ENCODE measurements at places on chromosomes 3 and 15.
A peak's percentile ranks its signal among the peaks of the same experiment; 100 is the strongest.

DNA sequence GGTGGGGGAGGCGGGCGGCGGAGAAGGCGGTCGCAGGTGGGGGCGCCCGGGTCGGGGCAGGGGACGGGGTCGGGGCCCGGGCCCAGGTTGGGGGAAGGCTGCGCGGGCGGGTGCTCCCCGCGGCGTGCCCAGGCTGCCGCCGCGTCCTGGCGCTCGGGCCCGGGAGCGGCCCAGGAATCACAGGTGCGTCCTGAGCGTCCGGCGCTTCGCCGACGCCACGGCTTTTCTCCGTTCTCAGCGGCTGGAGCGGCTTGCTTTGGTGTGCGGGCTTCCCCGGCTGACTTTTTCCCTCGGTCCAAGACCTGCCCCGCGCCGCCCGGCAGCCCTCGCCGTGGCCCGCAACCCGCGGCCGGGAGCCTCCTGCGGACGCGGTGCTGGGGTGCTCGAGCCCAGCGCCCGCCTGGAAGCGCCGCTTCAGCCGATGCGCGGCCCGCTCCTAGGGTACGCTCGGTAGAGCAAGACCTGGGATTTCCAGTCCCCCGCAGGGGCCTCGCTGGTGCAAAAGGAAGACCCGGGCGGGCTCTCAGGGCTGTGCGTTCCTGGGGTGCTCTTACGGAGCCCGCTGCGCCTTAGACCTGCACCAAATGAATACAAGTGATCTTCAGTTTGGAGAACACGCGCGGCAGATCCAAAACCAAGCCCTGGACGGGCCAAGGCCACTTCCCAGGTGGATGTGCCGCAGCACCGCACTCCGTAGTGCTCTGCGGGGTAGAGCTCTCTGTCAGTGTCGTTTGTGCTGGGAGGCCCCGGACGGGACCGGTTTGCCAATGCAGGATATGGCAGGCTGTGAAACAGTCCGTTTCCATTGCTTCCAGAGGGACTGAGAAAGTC is 639 bp downstream of the NIPA1 start:
- DNase-seq, result no peak

DNA sequence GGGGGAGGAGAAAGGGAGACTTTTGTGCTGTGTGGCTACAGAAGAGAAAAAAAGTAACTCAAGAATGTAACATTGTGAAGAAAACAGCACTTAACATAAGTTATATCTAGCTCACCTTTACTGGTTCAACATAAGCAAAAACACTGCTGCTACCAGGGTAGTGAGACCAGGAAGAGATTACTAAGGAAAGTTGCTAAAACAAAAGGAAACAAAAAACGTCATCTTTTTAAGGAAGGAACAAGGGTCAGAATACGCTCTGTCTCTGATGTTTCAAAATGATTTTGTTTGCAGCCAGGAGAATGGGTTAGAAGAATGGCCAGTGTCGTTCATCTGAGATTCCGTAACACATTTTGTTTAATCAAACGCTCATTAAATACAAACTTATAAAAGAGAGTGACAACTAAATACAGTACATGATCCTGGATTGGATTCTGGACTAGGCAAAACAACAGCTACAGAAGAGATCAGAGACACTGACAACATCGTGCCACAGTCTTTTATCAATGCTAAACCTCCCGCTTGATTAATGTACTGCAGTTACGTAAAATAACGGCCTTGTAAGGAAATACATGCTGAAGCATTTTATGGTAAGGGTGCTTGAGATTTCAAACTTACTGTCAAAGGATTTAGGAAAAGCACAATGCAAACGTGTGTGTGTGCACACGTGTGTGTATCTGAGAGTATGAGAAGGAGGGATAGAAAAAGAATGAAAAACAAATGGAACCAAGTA is 67.7 kb downstream of the FOXP1 start:
- DNase-seq, result no peak

DNA sequence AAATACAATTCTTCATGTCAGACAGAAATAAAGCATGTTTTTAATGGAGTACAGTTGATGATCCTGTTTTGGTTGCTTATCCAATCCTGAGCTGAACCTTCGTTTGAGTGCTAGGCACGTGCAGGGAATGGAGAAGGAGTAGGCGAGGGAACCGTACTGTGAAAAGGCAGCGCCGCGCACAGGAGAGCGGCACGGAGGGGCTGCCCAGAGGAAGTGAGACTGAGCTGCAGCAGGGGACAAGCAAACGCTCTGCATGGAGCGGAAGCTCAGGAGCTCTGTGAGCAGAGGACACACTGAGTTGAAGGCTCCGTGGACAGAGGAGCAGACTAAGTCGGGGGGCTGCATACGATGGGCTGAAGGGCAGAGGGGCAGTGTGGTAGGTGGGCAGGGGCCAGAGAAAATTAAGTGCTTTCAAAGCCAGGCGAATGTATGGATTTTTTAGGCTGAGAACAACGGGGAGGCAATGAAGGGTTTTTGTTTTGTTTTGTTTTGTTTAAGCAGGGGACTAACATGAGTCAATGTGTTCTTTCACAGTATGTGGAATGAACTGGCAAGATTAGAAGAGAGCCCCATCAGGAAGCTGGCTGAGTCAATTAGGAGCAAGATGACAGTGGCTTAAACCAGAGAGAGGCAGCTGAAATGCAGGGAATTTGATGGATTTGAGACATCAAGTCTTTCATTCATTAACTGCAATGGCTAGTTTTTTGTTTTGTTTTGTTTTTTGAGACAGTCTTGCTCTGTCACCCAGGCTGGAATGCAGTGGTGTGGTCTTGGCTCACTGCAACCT is 23.8 kb upstream of the TM2D3 start:
- no peak for DNase-seq

DNA sequence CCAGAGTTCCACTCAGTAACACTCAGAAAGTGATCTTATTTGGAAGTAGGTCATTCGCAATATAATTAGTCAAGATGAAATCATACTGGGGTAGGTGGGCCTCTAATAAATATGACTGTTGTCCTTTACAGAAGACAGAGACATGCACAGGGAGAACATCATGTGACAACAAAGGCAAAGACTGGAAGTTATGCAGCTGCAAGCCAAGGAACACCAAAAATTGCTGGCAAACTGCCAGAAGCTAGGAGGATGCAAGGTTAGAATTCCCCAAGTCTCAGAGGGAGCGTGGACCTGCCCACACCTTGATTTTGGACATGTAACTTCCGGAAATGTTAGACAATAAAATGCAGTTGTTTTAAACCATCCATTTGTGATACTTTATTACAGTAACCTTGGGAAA is 471.5 kb upstream of the AGTR1 start:
- no peak for DNase-seq

DNA sequence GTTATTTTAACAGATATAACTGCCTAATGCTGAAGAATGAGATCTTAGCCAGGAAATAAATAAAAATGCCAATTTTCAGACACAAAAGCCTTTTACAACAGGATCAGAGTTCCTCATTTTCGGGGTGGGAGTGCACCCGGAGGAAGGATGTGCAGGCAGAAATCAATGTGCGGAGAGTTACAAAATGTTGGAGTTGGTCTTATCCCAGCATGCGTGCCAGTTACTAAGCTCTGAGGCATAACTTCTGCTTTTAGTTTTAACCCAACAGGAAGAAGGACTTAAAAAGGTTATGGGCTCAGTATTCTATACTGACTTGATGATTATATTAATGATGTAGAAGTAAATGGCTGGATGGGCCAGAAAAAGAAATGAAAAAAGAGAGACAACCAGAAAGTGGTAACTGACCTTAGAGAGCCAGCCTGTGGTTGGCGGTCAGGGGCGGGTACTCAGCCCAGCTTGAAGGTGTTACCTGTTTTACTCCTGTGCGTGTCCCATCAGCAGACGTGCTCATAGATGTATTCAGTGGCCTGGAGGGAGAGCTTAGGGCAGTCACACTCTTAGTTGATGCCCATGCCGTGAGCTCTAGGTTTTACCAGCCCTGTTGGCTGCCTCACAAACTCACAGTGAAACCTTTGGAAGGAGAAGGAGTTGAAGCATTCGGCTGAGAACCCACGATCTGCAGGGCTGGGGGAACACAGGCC is 164.7 kb downstream of the SV2B start:
- no peak for DNase-seq

DNA sequence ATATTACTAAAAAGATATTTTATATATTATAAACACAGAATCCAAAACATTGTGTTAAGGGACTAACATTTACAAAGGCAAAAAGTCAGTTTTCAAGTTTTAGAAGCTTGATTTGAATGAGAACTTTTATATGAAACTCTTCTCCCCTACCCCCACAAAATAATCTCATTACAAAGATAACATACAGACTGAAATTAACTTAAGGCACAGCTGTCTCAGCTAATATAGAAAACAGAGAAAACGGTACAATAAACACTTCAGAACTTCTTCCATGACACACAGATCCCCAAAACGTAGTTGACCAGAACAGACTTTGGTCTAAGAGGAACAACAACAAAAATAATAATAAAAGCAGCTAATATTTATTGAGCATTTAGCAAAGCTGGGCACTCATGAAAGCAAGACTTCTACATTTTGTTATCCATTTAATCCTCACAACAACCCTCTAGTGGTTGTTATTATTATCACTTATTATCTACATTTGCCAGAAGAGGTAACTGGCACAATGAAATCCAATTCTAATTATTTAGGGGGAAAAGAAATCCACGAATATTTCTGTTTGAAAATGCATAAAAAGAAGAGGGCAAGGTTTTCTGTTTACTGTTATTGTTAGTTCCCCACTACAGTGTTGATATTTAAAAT is 68.1 kb downstream of the PFN2 start:
- DNase-seq, result no peak

- DNase-seq, result no peak
These were observed 59.7 kb downstream of the DCUN1D1 start for GRCh38 chr3:182920515-182921084.

GRCh38 chr3:62084558-62084957 is 288.8 kb downstream of the FEZF2 start:
- peak; percentile 42 for DNase-seq

GRCh38 chr3:183315739-183316138 is 62.7 kb downstream of the B3GNT5 start:
- DNase-seq, result no peak
